NCI-H2107 (cell line): ENCODE measurements at places on chromosomes 4 and X.
A peak's percentile ranks its signal among the peaks of the same experiment; 100 is the strongest.

DNA sequence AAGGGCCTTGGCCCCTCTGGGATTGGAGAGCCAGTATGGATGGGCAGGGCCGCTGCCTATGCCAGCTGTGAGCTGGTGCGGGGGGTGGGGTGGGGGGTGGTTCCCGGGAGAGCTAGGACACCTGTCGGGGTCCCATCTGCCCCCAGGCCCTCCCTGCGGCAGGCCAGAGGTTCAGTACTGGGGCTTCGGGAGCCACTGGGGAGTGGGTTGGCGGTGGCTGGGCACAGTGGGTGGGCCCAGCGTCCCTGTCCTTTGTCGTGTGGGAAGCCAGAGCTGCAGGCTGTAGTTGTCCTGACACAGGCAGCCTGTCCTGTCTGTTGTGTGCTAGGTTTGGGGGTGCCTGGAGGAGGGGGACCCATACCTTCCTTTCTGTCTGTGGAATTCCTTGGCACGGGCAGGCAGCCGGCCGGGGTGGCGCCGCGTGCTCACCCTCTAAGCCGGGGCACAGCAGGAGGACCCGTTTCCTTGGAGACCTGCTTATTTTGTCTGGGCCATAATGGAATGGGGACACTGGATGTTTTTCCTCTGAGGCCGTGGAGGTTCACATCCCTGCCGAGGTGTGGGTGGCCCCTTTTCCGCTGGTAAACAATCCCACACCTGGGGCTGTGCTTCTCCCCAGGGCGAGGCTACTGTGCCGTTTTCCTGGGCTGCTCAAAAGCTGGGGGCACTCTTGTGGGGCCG, 14.8 kb downstream of the DOK7 start:
- no peak for DNase-seq

GRCh38 chr4:111362941-111363361, 740.1 kb upstream of the PITX2 start:
- DNase-seq = no peak

DNA sequence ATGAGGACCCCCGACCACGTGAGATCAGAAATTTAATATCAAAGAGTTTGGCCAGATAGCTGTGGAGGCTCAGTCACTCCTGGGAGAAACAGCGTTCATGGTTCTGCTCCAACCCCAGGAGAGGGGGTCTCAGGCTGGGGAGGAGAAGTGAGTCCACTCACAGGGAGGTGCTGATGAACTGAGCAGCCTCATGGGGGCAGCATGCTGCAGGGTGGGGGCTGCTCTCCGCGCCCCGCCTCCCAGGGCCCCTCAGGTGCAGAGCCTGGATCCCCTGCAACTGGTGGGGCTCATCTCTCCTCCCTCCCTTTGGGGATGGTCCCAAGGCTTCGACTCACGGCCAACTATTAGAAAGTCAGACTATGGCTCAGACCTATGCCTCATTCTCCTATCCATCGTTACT, 26.6 kb upstream of the C4orf50 start:
- no peak for DNase-seq

GRCh38 chr4:108272561-108272960, 103.8 kb upstream of the LEF1 start:
- DNase-seq = no peak

DNA sequence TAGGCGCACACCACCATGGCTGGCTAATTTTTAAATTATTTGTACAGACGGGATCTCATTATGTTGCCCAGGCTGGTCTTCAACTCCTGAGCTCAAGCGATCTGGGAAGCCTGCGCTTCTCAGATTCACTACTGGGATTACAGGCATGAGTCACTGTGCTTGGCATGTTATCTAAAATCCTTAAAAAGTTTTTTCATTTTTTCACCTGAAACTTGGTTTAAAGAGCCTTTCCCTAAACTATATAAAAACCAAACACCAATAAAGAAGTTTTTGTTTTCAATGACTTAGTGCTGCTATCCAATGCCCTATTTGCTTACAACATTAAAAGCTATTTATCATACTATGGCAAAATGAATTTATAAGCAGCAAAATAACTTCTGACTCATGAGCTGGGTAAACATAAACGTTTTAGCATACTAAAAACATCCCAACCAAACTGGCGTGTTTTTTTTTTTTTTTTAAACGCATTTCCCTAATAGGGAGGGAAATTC, 127.8 kb downstream of the UBE2K start:
- no peak for DNase-seq

- DNase-seq = peak; percentile 74
Observed at GRCh38 chr4:145180298-145181090, at the start of gene OTUD4. OTUD4 (minus strand) TSS chr4:145180589; CDS start chr4:145179973, 616 bp downstream.

DNA sequence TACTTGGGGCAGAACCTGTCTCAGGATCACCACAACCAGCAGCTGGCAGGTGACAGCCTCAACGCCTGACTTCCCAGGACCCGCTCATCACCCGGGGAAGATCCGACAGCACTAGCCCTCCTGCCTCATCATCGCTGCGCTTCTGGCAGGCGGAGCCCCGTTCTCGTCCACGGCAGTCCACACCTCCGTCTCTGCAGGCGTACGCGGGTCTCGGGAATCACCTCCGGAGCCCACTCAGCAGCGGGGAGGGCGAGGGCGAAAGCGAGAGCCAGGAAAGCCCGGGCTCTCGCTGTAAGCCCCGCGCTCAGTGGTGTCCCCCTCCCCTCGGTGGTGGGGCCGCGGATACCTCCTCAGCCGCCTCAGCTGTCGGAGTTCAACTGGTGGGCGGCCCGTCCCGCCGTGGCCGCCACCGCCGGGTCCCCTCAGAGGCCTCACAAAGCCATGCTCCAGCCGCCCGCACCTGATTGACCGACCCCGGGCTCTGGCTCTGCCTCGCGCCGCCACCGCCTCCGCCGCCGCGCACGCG, 518 bp upstream of the CNKSR2 start:
- no peak for DNase-seq

- DNase-seq = no peak
Observed at GRCh38 chrX:118448273-118448783, 47.3 kb upstream of the DOCK11 start.

GRCh38 chr4:604131-604530, 21.2 kb upstream of the PDE6B start:
- DNase-seq = no peak

- DNase-seq = no peak
Observed at GRCh38 chrX:65014230-65014629, 38.0 kb upstream of the ZC4H2 start.

DNA sequence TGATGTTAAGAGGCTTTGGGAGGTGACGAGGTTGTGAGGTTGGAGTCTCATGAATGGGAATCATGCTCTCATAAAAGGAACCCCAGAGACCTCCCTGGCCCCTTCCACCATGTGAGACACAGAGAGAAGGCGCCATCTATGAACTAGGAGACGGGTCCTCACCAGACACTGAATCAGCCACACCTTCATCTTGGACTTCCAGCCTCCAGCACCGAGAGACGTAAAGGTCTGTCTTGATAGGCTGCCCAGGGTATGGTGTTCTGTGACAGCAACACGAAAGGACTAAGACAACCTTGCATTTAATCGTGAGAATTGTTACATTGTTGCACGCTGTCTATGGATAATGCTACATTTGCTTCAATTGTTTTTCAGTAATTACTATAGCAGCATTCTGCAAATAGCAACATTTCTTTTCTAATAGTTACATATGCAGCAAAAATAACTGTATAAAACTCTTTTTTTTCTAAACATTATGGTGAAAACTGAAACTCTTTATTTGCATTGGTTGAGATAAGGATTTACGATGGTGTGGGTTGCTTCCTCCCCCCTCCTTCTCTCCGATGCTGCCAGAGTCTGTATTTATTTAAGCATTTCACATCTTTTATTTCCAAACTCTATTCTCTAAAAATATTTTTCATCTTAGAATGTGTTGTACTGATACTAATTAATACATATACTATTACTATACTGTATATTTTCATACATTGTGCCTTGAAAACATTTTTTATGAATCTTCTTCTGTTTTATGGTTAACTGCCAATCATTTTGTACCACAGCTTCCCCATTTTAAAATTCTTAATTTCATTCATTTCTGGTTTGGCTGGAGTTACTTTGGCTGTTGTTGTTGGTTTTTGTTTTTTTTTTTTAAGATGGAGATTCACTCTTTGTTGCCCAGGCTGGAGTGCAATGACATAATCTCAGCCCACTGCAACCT, 26.4 kb upstream of the AKAP17A start:
- no peak for DNase-seq

DNA sequence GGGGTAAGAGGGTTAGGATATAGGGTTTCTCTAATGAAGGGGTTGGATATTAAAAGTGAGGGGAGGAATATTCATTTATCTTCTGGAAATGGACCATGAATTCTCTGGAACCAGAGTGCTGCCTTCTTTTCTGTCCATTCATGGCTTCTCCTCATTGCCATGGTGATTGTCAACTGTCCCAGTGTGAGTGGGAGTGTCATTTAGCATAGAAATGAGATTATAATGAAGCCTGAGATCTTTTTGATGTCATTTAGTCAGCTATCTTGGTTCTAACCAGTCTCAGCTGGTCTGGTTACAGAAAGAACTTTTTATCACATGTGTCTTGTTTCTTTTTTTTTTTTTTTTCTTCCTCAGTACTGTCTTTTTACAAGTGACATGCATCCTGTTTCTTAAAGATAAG, 497.3 kb upstream of the PITX2 start:
- no peak for DNase-seq

DNA sequence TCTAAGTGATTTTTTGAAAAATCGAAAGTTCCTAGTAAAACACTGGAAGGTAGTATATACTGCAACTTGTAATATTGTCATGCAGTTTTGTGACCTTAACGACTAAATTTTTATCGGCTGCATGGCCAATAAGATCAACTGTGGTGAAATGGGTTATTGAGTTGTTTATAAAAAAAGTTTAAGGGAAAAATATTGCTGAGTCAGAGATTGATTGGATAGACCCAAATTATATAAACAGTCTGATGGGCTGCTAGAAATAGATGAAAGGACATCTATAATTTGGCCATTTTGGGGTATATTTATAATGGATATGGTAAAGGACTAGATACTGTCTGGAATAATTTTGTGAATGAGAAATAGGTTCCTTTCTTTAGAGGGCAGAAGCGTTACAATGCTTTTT, 56.2 kb downstream of the MGST2 start:
- DNase-seq = no peak

DNA sequence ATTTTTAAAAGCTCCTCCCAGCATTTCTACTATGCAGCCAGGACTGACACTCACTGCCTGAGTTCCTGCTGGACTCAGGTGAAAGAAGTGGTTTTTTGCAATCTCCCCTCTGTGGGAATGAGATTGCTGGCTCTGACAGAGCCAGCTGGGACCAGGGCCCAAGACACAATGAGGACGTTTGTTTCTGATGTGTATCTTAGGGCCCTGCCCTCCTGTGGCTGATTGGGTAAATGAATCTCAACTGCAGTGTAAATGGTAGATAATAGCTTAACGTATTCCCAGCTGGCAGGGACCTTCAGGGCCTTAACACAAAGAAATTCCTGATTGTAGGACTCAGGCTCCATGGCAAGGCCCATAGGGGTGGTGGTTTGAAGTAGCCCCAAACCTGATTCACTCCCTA, 85.8 kb upstream of the PRPS1 start:
- no peak for DNase-seq

GRCh38 chr4:89570931-89571330, 263.3 kb upstream of the GPRIN3 start:
- no peak for DNase-seq

DNA sequence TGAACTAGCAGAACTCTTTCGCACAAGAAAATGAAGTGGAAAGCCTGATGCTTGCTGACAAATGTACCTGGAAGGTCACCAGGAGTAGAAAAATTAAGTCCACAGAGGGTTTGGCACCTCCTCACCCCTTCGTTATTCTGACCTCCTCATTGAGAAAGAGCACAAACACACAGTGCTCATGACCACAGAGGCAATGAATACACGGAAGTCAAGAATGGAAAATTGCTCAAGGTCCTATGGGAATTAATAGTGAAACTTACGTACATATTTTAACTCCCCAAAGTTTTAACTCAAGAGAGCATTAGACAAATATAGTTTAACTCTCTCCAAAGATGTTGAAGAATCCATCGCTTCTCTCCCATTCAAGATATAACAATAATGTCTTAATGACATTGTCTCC, 83.6 kb upstream of the CAMK2D start:
- DNase-seq = no peak
